ENCODE measurements at places on chromosomes 2 and 18. TPM values are rescaled to one million over a fixed set of nuclear protein-coding genes. Genes with fewer than 3 reads are reported as not detected.

DNA sequence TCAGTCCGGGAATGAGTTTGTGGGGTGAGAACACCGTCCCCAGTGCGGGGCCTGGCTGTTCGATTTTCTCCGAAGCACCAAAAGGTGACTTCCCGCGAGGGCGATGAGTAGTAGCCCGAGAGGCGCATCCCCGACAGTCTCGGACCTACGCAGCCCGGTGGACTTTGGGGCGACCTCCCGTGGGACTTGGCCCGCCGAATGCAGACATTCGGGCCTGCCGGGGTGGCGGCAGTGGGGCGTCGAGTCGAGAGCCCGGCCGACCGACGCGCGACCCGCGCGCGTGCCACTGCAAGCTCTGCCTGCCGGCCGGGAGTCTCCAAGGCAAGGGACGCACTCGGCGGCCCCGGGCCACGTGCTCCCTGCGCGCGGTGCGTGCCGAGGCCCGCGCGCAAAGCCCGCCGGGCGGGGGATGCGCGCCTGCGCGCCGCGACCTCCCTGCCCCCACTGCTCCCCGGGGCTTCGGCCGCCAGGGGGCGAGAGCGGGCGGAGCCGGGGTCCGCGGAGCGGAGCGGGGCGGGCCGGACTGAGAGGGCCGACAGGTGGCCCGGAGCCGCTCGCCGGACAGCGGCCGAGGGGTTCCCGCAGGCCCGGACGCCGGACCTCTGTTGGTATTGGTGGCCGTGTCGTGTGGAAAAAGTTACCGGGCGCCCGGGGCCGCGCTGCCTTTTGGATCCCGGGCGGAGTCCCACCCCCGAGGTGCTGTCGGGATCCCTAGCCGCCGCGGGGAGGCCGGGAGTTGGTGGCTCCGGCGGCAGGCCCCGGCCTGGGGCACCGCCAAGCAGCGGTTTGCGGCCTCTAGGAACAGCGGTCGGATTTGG, 1.9 kb downstream of the PTMA start:
- H3K36me3 ChIP-seq: peaks cover 34% of the 10 kb centered on the region
- peak overlapping the region; percentile 93 for H3K4me3 ChIP-seq
- peaks cover 44% of the 10 kb centered on the region for H3K4me1 ChIP-seq
- DNase-seq: peak; percentile 98
- no peaks in the 10 kb centered on the region for H3K27me3 ChIP-seq

DNA sequence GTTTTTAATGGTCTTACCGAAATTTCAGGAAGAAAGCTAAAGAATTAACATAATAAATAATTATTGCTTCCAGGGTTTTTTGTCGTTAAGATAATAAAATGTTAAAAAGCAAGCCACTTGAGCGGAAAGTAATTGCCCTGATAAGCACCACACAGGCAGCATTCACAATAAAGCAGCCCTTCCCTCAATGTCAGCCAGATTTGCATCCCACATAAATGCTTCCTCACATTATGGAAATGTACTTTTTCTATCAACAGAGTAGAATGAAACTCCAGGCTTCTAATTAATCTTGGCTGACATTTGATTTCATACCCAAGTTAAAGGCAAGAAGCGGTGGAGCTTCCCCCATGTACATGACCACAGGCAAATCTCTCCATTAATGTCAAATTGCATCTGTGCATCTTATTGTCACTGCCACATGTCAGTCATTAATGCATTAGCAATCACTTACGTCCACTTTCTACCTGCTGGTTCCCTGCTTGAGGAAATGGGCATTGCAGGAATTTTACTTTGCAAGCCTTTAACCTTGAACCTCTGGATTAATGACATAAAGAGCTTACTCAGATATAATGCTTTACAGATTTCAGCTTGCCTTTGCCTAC, 26.2 kb downstream of the PTPRM start:
- DNase-seq: no peak
- H3K36me3 ChIP-seq: no peaks in the 10 kb centered on the region
- H3K4me1 ChIP-seq: no peaks in the 10 kb centered on the region
- no peak overlapping the region for H3K4me3 ChIP-seq
- peaks cover 6% of the 10 kb centered on the region for H3K27me3 ChIP-seq
- no peak overlapping the region for H3K27ac ChIP-seq

- peak overlapping the region; percentile 84 for H3K4me3 ChIP-seq
- peak overlapping the region; percentile 36 for H3K27ac ChIP-seq
- peaks cover 2% of the 10 kb centered on the region for H3K36me3 ChIP-seq
- DNase-seq: no peak
These were observed 1.0 kb upstream of the MAP4K4 start for GRCh38 chr2:101696272-101697123.

DNA sequence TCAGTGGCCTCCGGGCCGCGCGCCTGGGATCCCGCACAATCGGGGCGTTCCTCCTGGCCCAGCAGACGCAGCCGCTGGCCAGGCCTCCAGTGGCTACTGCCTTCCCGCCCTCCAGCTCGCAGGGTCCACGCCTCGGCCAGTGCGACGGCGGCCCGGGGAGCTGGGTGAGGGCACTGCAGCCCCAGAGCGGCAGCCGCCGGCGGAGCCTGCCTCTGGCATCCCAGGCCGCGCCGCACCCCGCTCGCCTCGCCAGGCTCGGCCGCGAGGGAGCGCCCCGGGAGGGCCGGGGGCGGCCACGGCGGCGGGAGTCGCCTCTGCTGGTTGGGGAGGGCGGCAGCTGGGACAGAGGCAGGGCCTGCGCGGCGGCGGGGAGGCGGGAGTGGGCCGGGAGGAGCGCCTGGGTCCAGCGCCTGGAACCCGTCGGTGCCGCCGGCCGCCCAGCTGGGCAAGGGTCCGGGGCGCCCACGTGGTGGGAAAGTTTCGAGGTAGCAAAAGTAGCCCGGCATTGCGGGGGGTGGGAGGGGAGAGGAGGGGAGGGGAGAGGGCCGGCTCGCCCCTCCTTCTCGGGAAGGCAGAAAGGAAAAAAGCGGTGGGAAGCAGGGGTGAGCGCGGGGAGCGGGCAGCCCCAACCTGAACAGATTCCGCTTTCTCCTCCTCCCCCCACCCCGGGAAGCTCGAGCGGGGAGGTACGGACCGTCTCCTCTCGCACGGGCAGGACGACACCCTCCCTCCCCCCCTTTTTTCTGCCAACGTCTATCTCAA, 1.5 kb upstream of the INHBB start:
- no peaks in the 10 kb centered on the region for H3K36me3 ChIP-seq
- peaks cover 25% of the 10 kb centered on the region for H3K4me1 ChIP-seq
- DNase-seq: peak; percentile 16
- no peak overlapping the region for H3K27ac ChIP-seq
- peaks cover 49% of the 10 kb centered on the region for H3K27me3 ChIP-seq

The CFC1 gene
- total RNA-seq: not detected

The DOK6 gene
- not detected for total RNA-seq

The PRKCE gene
- 35.3 TPM for total RNA-seq

The SATB2 gene
- 0.82 TPM for total RNA-seq

DNA sequence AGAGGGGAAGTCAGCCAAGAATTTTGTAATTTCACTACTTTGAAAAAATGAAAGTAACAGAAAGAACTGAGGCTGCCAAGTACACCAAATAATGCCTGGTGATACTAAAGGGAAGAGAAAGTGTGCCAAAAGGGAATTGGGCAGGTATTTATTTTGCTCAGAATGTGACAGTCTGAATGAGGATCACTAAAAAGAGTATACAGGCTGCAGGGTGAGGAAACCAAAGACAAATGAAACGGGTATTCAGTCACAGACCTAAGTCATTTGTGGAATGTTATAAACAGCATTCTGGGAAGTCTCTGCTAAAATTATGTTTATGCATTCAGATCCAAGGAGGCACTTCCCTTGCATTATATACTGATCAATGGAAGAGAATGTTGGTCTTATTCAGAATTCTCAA, 418.6 kb upstream of the SLC39A10 start:
- H3K27ac ChIP-seq: no peak overlapping the region
- no peak for DNase-seq
- H3K4me1 ChIP-seq: no peaks in the 10 kb centered on the region
- H3K27me3 ChIP-seq: no peaks in the 10 kb centered on the region
- H3K4me3 ChIP-seq: no peak overlapping the region
- no peaks in the 10 kb centered on the region for H3K36me3 ChIP-seq

The POTEC gene
- not detected for total RNA-seq

DNA sequence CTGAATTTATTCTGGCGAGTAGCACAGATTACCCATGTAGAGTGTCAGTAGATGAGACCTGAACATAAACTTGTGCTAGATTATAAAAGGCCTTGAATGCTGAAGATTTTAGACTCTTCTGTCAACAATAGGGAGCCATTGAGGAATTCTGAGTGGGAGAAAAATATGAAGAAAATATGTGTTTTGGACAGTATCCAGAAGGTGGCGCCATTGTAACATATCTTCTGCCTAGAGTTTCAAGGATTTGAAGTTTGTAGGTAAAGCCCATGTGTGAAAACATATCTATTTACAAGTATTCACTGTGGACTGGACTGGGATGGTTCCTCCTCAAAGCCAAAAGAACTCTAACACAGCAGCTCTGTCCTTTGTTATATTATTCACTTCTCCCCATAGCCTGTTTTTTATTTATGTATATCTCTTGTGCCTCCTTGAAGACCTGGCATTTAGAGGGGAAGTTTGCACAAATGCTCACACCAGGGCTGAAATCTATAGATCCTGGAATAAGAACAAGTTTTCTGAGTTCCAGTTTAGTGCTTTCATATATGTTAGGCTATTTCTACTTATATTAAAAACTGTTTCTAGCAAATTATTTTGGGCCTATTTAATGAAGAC, 124.9 kb downstream of the RDH14 start:
- no peak overlapping the region for H3K4me3 ChIP-seq
- H3K36me3 ChIP-seq: no peaks in the 10 kb centered on the region
- DNase-seq: peak; percentile 22

DNA sequence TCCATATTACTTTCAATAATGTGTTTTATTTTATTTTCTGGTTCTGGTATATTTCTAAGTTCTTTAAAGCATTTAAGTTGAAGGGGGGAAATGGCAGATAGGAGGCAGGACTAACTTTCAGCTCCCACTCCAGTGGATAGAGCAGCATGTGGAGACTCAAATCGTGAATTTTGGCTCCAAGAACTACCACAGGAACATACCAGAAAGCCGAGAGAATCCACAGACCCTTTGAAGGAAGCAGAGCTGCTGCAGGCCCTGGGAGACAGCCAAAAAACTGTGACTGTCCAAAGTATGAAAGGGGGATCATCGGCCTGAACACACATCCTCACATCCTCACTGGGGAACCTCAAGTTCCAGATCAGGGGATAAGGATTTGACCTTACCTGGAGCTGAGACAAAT, 207.6 kb upstream of the VWC2L start:
- no peak for DNase-seq
- no peaks in the 10 kb centered on the region for H3K27me3 ChIP-seq
- no peaks in the 10 kb centered on the region for H3K36me3 ChIP-seq

The ADD2 gene
- total RNA-seq: 31.6 TPM

- H3K27ac ChIP-seq: peak overlapping the region; percentile 28
- H3K4me3 ChIP-seq: no peak overlapping the region
- H3K27me3 ChIP-seq: no peaks in the 10 kb centered on the region
- H3K36me3 ChIP-seq: peaks cover 51% of the 10 kb centered on the region
- H3K4me1 ChIP-seq: peaks cover 22% of the 10 kb centered on the region
- DNase-seq: no peak
These were observed 1.6 kb downstream of the ZNF397 start for GRCh38 chr18:35242426-35242825.

- H3K4me3 ChIP-seq: no peak overlapping the region
- no peaks in the 10 kb centered on the region for H3K36me3 ChIP-seq
- peaks cover 21% of the 10 kb centered on the region for H3K4me1 ChIP-seq
- H3K27me3 ChIP-seq: no peaks in the 10 kb centered on the region
These were observed 22.0 kb downstream of the SAG start for GRCh38 chr2:233329489-233330135.

The LRP2 gene
- 0.70 TPM for total RNA-seq

The CREG2 gene
- total RNA-seq: not detected

GRCh38 chr2:217902379-217903141, 100.2 kb downstream of the TNS1 start:
- peaks cover 18% of the 10 kb centered on the region for H3K27me3 ChIP-seq
- H3K36me3 ChIP-seq: no peaks in the 10 kb centered on the region
- no peak overlapping the region for H3K27ac ChIP-seq

The ALLC gene
- total RNA-seq: not detected

The PAX8 gene
- 3.0 TPM for total RNA-seq

DNA sequence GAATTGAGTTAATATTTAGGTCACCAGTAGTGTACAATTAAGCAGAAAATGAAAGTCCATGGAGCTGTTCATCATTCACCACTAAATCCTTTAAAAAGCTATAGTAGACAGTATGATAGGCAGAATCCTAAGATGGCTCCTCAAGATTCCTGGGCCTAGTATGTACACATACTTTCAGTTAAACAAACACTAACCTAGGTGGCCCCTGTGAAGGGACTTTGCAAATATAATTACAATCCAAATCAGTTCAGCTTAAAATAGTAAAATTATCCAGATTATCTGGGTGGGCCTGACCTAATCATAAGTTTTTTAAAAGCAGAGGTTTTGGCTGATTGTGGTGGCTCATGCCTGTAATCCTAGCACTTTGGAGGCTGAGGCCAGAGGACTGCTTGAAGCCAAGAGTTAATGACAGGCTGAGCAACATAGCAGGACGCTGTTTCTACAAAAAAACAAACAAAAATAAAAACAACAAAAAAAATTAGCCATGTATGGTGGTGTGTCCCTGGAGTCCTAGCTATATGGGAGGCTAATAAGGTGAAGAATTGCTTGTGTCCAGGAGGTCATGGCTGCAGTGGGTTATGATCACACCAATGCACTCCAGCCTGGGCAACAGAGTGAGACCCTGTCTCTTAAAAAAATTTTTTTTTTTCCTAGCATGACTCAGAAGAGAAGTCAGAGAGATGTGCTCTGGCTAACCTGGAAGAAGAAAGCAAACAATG, 13.9 kb downstream of the MEX3C start:
- peak overlapping the region; percentile 31 for H3K4me3 ChIP-seq
- H3K36me3 ChIP-seq: peaks cover 11% of the 10 kb centered on the region
- no peaks in the 10 kb centered on the region for H3K27me3 ChIP-seq

GRCh38 chr2:230583581-230583980, 129.1 kb upstream of the CAB39 start:
- DNase-seq: no peak
- peaks cover 51% of the 10 kb centered on the region for H3K4me1 ChIP-seq
- no peaks in the 10 kb centered on the region for H3K27me3 ChIP-seq
- peak overlapping the region; percentile 91 for H3K27ac ChIP-seq
- peaks cover 14% of the 10 kb centered on the region for H3K36me3 ChIP-seq

- H3K27me3 ChIP-seq: no peaks in the 10 kb centered on the region
- H3K36me3 ChIP-seq: no peaks in the 10 kb centered on the region
- no peak for DNase-seq
- H3K4me3 ChIP-seq: no peak overlapping the region
- H3K4me1 ChIP-seq: peaks cover 13% of the 10 kb centered on the region
These were observed 123.2 kb downstream of the SMAD7 start for GRCh38 chr18:48827291-48828193.

The TEKT4 gene
- total RNA-seq: not detected
